ENCODE measurements at places on chromosomes 12 and 14. TPM values are rescaled to one million over a fixed set of nuclear protein-coding genes. Genes with fewer than 3 reads are reported as not detected.

Gene SETD1B
- 14.4 TPM for total RNA-seq

DNA sequence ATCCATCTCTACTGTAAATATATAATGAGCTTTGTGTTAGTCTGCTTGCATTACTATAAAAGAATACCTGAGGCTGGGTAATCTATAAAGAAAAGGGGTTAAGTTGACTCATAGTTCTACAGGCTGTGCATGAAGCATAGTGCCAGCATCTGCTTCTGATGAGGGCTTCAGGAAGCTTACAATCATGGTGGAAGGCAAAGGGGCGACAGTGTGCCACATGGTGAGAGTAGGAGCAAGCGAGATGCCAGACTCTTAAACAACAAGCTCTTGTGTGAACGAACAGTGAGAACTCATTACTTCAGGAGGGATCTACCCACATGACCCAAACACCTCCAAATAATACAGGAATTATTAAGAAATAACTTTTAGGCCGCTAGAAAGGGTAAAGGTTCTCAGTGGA is 28.1 kb downstream of the APOBEC1 start:
- no peak for DNase-seq

Gene KRT78
- total RNA-seq: 481 TPM

GRCh38 chr14:89243741-89244140 is 173.3 kb downstream of the FOXN3 start:
- no peak for DNase-seq

Gene GRIN2B
- not detected for total RNA-seq

DNA sequence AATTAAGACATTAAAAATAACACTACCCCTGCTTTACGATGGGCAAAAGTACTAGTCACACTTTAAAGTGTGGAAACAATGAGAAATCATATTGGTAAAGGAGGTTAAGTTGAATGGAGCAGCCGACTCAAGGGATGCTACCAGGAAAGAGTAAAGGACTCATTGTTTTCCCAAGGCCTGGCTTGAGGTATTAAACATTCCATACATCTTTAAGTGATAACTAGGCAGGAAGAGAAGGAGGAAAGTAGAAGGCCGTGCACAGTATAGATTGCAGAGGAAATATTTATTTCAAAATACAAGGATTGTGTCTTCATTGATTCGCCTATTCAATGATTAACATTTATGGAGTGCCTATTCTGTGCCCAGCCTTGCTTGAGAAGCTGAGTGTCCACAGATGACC is 20.6 kb upstream of the YARS2 start:
- no peak for DNase-seq

DNA sequence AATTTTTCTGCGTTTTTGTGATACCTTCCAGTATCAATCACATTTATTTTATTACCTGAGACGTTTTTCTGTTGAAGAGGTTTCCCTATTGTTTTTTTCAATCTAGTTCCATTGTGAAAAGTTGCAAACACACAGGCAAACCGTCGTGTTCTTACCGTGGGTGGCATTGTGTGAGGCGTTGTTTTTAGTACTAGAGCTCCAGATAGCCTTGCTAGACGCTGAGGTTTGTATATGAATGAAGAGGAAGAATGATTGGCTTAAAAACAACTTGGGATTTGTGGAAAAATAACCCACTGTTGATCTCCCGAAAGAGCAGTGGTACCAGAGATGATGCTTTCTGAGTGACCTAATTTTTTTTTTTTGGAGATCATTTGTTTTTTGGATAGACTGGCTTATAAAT is 1.0 kb downstream of the SOCS4 start:
- DNase-seq: no peak

DNA sequence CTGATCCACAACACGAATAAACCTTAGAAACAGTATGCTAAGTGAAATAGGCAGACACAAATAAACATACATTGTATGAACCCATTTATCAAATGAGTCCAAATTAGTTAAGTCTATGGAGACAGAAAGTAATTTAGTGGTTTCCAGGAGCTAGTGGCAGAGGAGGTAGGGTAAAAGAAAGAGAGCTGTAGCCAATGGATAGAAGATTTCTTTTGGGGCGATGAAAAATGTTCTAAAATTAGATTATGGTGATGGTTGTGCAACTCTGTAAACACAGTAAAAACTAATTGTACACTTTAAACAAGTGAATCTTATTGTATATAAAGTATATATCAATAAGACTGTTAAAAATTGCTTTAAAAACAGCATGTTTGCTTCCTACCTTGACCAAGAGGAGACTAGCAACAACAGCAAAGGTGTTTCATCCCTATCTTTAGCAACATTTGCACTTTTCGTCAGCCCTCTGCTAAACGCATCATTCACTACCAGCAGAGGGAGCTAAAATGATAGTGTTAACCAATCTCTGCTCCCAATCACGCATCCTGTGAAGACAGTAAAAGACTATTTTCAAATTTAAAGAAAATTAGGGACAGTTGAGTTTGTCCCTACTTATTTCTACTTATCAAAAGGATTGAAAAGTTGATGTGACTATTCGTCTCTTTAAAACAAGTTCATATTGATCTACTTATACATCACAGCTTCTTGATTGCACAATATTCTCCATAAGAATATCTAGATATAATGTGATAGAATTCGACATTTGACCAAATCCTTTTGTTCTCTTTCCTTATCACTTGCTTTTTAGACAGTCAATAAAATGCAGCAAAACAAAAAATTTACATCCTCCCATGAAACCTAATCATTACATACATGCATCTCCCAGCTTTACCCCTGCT is 24.0 kb upstream of the LGR5 start:
- no peak for DNase-seq

DNA sequence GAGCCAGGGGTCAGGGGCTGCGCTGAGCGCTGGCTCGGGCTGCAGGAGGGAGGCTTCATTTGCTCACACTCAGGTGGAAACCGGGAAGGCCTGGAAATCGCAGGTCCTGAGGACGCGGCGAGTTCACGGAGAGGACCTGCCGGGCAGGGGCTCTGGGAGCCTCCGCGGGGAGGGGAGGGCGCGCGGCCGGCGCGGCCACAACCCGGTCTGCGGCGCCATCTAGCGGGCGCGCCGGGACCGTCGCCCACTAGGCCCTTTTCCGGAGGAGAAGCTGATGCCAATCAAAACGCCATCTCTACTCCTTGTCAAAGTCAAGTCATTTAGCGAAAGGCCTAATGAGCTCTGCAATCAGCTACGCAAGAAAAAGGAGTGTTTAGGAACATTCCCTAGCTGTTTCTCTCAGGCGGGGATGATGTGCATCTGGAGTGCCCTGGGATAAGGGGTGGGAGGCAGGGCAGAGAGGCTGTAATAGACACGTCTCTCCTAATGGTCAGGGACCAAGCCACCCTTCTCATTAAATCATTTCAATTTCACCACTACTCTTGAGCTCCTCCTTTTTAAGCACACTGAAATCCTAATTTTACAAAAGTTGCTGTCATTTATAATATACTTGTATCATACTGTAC is 885.8 kb upstream of the TMEM132C start:
- DNase-seq: no peak

DNA sequence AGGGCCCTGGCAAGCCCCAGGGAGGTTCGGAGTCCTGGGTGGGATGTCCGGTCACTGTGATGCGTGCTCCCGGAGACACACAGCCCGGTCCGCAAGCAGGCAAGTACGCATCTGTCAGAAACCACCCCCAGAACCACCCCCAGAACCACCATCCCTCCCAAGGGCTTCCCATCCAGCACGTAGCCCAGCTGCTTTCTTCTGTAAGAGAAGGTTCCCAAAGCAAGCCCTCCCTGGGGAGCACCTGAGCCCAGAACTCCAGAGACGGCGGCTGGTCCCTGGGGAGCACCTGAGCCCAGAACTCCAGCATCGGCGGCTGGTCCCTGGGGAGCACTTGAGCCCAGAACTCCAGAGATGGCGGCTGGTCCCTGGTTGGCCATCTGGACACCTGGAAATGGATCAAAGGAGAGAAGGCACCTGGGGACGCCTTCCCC is 2.6 kb upstream of the FBRSL1 start:
- no peak for DNase-seq

DNA sequence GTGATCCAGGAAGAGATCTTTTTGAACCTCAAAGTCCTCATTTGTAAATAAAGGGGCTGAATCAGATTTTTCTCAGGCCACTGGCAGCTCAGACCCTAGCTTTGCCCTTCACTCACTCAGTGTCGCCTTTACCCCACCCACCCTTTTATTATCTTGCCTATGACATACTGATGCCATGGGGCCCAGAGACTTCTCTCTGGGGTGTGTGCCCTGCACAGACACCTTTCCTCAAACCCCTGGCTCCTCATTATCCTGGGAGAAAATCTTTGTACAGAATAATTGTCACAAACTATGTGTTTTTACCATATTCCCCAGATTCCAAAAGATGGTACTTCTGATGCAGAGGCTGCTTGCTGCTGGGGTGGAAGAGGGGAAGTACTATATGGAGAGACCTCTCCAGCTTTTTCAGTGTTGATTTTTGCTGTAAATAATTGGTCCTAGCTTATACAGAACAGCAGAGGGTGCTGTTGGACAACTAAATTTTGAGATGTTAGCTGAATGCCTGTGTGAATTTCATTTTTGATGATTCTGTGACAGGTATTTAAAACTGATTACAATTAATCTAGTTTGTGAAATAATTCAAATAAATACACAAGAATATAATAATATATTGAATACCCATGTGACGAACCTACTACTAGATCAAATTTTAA is 53.9 kb upstream of the DCD start:
- DNase-seq: no peak

DNA sequence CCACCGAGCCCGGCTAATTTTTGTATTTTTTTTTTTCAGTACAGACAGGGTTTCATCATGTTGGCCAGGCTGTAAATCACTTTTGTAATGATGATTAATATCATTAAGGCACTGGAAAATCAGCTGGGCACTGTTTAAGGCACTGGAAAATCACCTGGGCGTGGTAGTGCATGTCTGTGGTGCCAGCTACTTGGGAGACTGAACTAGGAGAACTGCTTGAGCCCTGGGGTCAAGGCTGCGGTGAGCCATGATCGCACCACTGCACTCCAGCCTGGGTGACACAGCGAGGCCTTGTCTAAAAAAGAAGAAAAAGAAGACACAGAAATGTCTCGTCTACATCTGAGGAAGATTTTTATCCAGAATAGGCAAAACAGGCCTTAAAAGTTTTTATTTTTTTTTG is 12.7 kb downstream of the SLC11A2 start:
- no peak for DNase-seq

Gene PCED1B
- not detected for total RNA-seq

DNA sequence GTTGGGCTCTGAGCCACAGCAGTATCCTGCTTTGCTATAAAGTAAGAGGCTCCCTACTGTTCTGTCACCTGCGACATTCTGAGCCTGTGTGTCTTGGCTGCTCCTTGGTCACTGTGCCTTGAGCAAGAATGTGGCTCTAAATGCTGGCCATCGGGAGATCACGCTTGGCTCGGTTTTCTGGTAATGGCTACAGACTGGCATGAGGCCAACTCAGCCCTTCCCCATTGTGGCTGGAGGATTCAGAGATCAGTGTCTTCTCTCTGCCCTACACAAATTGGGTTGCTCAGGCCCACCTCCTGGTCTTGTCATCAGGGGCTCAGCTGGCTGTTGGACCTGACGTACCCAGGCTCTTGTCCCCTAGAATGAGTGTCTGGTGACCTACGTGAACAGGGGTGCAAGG is 94.5 kb downstream of the PLXNC1 start:
- DNase-seq: no peak

- no peak for DNase-seq
Observed at GRCh38 chr14:103896578-103896977, 31.7 kb upstream of the TDRD9 start.

DNA sequence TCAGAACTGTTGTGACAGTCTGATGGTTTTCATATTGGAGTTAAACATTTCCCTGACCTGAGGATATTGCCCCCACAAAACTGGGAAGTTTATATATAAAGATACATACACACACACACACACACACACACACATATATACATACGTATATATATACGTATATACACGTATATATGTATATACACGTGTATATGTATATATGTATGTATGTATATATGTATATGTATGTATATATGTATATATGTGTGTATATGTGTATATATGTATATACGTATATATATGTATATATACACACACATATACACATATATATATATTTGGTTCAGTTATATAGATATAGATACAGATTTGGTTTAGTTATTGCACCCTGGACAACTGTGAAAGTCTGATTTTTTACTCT is 65.7 kb downstream of the ATP2B1 start:
- DNase-seq: no peak

Gene COQ5
- 27.7 TPM for total RNA-seq

DNA sequence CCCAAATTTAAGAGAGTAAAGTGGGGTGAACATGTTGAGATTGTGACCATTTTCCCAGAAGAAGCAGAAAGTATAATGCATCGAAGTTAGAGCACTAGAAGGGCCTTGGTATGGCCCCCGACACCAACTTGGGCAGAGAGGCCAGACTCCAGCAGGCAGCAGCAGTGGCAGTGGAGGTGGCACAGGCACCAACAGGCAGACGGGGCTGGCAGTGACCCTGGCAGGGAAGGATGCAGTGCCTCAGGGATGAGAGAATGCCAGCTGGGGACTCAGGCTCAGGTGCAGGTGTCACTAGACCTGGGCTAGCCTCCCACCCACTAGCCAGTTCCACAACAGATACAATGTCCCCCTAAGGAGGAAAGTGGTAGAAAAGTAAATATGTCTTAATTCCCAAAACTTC is 27.7 kb upstream of the AMIGO2 start:
- no peak for DNase-seq

Gene MGAT4C
- not detected for total RNA-seq

Gene CLEC4C
- not detected for total RNA-seq

Measured in esophagus squamous epithelium (tissue), 5 donors.